ENCODE measurements at places on chromosomes 7 and 10.

DNA sequence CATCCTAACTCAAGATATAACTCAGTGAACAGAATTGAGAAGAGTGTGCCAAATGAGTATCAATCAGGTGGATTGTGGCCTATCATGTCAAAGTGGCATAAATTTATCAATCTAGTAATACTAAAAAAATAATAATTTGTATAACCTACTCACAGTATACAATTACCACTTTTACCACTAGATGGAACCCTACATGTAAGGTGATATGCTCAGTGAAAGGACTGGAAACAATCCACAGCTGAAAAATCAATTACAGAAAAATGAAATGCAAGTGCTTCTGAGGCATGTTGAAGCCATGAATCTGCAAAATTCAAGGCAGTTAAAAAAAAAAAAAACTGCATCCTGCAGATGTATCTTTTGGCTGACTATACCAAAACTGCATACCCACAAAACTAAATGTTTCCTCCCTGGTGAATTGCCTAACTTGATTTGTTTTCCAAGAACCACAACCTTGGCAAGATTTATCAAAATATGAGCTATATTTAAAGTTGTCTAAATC is 13.9 kb downstream of the ARHGAP19 start:
- DNase-seq: peak; percentile 47

- DNase-seq: peak; percentile 5
These were observed 1009.7 kb upstream of the CELF2 start for GRCh38 chr10:10007957-10008356.

GRCh38 chr7:11835260-11835659 is 3.3 kb upstream of the THSD7A start:
- no peak for DNase-seq

DNA sequence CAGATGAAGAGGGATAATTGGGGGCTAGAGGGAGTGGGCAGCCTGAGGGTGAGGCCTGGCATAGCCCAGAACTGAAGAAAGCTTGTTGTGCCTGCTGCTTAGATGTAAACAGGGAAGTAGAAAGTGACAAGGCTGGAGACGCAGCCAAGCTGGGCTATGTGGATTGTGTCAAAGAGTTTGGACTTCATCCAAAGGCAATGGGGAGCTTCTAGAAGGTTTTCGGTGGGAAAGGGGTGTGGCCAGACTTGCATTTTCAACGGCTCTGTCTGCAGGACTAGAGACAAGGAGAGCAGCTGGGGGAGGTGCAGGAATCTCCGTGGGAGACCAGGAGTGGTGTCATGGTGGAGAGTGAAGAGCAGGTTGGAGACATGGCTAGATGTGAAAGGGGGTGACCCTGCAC is 48.8 kb downstream of the GOLGA7B start:
- no peak for DNase-seq

DNA sequence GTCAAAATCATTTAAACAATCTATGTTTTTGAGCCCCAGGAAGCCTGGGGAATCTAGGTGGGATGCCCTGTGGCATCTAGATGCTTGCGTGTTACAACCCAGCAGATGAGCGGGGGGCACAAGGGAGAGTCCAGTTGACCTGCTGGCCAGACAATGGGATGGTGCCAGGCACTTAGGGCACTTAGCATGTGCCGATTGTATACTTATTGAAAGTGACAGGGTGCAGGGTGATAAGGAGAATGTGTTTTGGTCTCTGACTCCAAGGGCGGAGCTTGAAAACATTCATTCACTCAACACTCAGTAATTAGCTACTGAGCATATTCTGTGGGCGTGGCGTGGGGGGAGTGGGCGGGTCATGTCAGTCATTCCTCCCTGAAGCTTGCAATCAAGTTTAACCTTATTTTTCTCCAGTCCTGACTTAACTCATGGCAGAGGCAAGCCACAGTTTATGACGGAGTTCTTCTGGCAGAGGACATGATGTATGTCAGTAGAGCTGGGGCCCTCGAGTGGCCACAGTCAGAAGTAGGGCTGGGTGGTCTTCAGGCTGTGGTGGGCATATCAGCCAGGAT is 115.1 kb downstream of the PRKCQ start:
- no peak for DNase-seq

DNA sequence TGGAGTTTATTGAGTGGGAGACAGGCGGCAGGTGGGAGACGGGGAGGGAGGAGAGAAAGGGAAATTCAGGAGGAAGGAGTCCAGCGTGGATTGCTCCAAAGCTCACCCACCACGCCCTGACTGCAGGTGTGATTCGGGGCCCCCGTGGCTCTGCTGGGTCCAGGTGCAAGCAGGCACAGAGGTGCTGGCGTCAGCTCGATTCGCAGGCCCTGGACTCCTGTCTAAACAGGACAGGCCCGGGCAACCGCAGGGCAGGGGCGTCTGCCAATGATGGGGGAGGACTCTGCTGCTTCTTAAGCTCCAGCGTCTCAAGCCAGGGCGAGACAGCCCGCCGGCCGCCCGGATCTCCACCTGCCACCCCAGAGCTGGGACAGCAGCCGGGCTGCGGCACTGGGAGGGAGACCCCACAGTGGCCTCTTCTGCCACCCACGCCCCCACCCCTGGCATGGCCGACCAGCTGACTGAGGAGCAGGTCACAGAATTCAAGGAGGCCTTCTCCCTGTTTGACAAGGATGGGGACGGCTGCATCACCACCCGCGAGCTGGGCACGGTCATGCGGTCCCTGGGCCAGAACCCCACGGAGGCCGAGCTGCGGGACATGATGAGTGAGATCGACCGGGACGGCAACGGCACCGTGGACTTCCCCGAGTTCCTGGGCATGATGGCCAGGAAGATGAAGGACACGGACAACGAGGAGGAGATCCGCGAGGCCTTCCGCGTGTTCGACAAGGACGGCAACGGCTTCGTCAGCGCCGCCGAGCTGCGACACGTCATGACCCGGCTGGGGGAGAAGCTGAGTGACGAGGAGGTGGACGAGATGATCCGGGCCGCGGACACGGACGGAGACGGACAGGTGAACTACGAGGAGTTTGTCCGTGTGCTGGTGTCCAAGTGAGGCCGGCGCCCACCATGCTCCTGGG is at the start of gene CALML3:
TSS of gene CALML3 (plus strand) at position 321 of the 920 bp plus-strand sequence. CDS start at position 446, 125 bp downstream.
- DNase-seq: no peak

DNA sequence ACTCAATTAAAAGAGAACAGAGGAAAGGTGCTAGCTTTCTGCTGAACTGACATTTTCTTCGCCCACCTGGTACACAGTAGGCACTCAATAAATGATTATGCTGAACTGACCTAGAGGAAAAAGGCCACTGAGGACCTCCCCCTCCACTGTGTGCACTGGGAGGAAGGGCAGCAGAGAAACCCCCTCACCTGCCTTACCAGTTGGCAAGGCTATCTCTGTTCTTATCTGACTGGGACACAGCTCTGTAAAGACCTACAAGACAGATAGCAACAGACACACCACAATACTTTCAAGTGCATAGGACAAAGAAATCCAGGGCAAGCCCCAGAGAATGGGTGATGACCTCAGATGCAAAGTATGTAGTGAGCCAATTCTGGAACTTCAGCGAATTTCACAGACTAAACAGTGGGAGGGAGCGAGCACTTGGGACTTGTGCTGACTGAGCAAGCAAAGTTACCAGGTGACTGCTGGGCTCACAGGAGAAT is 30.4 kb downstream of the PDLIM1 start:
- peak; percentile 19 for DNase-seq

- DNase-seq: no peak
These were observed 237.5 kb upstream of the PPP2R2D start for GRCh38 chr10:131663351-131663750.

GRCh38 chr7:148142660-148143248 is 447.8 kb upstream of the C7orf33 start:
- DNase-seq: peak; percentile 36

DNA sequence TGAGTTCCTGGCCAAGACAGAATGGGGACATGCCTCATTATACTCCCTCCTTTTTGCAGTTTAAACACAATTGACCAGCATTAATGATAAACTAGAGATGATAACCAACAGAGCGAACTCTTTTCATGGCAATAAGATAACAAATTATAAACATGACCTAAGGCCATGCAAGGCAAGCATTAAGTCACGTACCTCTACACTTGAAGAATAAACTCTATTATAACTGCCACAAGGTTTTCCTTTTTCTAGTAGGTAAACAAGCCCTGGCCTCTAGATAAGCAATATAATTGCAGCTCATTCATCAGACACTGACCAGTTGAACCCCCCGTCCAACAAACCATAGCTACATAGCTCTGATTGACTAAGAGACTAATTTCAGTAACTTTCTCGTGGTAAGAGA is 767.0 kb downstream of the GRM8 start:
- DNase-seq: no peak

- DNase-seq: no peak
These were observed 24.3 kb downstream of the CALHM2 start for GRCh38 chr10:103427866-103428265.

DNA sequence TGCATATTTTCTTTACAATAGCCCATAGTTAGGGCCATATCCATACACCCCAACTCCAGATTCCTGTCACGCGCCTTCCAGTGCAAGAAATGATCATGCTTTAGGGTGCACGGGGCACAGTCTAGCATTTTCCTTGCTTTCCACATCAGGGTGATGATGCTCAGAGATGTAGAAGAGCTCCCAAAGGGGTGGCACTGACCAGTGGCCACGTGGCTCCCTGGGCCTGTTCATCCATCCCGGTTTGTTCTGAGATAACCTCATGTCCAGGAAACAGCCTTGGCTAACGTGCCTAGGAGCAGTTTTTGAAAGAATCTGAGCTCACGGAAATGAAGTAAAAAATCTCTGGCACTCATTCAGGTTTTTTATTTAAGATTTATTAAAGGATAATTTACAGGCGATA is 139.3 kb downstream of the GALNT17 start:
- no peak for DNase-seq

- DNase-seq: no peak
These were observed 20.0 kb downstream of the SEPTIN7 start for GRCh38 chr7:35820858-35821257.

DNA sequence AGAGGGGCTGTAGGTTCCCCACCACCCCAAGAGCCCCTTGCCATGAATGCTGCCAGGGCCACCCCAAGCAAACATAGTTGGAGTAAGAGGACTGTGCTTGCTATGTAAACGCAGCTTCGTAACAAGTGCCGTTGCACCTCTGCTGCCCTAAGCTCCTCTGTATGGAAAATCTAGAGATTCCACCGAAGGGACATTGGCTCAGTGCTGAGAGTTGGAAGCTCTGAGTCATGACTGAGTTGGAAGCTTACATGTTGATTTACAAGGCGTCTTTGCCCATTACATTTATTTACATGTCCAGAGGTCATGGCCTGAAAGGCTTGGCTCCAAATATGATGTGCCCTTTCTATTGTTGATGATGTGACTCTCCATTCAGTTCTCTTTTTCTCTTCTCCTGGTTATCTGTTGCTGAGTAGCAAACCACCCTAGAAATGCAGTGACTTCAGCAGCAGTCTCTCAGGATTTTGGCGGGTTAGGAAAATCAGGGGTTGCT is 233.1 kb upstream of the TCF7L2 start:
- DNase-seq: no peak

DNA sequence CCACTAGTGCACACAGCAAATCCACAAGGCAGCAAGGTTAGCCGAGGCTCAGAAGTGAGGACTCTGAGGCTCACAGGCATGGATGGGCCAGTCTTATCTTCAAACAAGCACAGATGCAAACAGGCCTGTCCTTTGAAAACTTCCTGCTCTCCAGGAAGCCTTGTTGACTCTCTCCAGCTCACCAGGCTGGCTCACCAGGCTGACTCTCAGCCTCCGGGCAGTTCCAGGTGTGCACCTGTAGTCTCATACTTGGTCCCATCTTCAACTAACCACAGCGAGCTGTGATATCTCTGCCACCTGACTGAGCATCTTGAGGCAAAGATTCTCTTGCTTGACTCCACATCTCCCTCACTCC is 173.9 kb upstream of the ZMIZ1 start:
- DNase-seq: no peak

DNA sequence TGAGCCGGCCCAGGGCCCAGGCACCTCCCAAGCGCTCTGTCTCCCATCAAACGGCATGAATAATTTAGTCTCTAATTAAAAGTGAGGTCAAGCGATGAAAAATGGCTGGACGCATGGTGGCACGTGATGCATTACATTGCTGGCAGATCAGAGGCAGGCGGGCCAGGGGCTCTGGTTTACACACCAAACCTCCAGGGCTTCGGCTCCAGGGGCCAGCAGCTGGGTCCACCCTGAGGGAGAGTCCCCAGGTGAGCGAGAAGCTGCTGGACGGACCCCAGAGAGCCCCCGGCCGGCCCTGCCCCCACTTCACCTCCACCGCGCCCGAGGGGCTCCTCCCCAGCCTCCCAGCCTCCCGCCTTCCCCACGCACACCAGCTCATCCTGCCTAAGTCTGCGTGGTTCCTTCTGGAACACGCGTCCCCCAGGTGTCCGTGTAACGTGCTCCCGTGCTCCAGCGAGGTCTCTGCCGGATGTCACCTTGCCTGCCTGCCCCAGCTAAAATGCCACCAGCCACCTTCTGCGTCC is 23.2 kb downstream of the UNCX start:
- DNase-seq: no peak

- no peak for DNase-seq
These were observed 111.6 kb upstream of the KLF14 start for GRCh38 chr7:130845581-130846085.

GRCh38 chr10:108902619-108903285 is 1020.6 kb downstream of the XPNPEP1 start:
- DNase-seq: no peak
